ENCODE measurements at places on chromosomes 7 and 10. TPM values are rescaled to one million over a fixed set of nuclear protein-coding genes. Genes with fewer than 3 reads are reported as not detected.

The OR6B1 gene
- total RNA-seq: not detected

The NEBL gene
- 1.2 TPM for total RNA-seq

The RFC2 gene
- total RNA-seq: 11.3 TPM

DNA sequence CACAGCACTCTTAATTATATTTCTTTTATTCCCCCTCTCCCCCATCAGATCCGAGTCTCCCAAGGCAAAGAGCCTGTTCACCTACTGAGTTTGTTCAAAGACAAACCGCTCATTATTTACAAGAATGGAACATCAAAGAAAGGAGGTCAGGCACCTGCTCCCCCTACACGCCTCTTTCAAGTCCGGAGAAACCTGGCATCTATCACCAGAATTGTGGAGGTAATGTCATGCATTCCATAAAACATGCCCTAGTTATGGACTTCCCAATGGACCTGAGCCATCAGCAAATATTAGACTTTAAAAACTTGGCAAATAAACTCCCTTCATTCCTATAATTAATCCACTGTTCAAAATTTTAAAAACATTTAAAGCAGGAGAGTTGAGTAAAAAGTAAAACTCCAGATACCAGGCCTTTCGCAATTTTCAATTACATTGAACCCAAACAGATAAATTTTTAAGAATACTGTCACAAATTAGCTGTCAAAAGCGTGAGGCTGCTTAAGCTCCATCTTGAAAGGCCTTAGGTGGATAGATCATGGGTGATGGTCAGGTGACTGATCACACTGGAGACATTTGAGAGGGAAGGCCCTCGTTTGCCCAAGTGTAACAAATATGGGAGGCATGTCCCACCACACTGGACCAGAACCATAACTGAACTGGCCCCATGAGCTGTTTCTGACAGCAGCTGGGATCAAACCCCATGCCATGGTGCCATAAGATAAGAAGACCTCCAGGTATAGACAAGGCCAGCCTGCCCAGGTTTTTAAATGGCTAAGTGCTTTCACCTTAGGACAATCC is 46.9 kb upstream of the ARL4A start:
- no peak for DNase-seq

DNA sequence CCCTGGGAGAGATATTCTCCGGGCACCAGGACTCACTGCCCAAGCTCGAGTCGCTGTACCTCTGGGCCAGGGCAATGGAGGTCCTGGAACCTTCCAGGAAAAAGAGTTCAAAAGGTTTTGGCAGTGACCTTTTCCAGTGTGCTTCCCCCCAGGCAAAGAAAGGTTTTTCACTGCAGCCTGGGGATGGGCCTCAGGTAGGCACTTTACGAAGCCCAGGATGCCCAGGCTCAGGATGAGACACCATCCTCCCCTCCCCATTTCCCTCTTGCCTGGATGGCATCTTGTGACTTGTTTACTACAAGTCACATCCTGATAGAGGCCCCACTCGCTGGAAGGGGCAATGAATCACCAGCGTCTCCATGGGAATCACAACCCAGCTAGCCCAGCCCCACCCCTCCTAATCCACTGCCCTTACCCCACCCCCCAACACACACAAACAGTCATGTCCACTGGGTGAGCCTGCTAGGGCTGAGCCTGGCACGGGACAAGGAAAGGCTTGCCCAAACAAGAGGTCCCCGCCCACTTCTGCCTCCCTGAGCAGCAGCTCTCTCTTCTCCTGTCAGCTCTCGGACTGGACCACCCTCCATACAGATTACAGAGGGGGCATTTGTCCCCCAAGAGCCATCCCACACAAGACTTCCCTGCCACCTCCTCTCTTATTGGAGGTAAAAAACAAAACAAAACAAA is 93.8 kb upstream of the SMNDC1 start:
- no peak for DNase-seq

- no peak for DNase-seq
Observed at GRCh38 chr7:18940593-18941134, 176.8 kb downstream of the TWIST1 start.

GRCh38 chr10:75276069-75276872 is 40.5 kb upstream of the COMTD1 start:
- no peak for DNase-seq

GRCh38 chr10:22633106-22633505 is 81.3 kb downstream of the PIP4K2A start:
- no peak for DNase-seq
